ENCODE measurements at places on chromosomes 5 and 9.

- no peak for DNase-seq
Measured at GRCh38 chr9:114860187-114860586, 54.3 kb upstream of the TNFSF15 start.

DNA sequence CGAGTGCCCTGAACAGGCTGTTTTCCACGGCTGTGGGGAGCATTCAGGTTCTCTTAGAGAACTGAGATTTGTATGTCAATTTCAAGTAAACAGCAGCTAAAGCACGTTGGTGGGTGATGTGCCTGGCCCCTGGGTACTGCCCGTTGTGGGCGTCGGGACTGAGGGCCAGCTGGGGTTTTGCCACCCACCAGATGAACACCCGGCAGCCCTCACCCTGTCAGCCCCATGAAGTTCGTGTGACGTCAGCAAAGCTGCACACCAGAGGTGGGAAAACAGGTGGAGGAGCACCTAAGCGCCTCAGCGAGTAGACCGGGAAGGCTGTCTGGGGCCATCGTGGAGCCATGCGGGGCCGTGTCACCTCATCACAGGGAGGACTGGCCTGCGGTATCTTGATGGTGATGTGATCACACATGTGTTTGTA, 9.2 kb downstream of the CEP72 start:
- DNase-seq = no peak

GRCh38 chr9:128151309-128152132, 2.3 kb downstream of the LCN2 start:
- DNase-seq = no peak

DNA sequence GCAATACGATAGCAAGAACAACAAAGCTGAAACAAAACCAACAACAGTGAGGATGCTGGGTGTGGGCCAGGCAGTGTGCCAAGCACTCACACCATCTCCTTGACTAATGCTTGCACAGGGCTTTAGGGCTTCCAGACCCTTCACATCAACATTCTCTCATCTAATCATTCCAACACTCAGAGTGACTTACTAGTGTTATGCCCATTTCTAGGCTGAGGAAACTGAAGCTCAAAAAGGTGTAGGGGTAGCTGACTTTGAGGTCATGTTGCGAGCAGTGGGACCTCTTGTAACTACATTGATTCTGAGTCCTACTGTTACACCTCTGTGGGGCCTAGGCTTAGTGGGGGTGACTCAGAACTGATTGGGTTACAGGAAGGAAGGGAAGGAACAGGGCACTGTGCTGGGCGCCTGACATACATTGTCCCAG, 9.7 kb downstream of the ANGPTL2 start:
- DNase-seq = no peak

GRCh38 chr9:134869554-134870300, 10.9 kb upstream of the FCN2 start:
- no peak for DNase-seq

DNA sequence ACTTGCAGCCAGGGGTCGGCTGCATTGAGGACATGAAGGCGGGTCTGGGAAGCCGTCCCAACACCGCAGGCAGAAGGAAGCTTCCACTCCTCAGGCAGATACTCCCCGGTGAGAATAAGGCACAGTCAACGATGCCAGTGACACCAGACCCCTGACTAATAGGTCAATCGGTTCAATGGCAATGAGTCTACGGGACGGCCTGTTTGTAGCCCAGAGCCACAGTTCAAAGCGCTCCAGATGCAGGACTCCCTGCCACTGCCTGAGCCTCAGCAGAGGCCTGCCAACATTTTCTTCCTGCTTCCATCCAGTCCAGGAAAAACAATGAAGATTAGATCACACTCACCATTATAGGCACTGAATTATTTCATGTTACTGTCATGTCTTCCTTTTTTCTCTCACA, 84.5 kb upstream of the SIMC1 start:
- no peak for DNase-seq
